GM12891 (cell line): ENCODE measurements at places on chromosomes 7 and 10.

DNA sequence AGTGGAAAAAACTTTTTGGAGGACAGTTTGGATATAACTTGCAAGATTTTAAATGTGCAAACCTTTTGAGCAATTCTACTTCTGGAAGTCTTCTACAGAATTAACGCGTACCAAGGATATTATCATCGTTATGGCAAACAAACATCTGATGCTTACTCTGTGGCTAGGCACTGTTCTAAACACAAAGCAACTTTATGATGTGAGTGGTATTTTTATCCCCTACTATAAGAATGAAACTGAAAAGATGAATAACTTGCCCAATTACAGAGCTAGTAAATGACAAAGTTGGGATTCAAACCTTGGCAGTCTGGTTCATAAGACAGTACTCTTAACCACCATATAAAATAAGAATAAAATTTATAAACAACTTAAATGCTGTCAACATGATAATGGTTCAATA, 15.8 kb downstream of the ASZ1 start:
- no peak for DNase-seq

- no peak for DNase-seq
Measured at GRCh38 chr7:157482517-157483087, 145.8 kb downstream of the DNAJB6 start.

DNA sequence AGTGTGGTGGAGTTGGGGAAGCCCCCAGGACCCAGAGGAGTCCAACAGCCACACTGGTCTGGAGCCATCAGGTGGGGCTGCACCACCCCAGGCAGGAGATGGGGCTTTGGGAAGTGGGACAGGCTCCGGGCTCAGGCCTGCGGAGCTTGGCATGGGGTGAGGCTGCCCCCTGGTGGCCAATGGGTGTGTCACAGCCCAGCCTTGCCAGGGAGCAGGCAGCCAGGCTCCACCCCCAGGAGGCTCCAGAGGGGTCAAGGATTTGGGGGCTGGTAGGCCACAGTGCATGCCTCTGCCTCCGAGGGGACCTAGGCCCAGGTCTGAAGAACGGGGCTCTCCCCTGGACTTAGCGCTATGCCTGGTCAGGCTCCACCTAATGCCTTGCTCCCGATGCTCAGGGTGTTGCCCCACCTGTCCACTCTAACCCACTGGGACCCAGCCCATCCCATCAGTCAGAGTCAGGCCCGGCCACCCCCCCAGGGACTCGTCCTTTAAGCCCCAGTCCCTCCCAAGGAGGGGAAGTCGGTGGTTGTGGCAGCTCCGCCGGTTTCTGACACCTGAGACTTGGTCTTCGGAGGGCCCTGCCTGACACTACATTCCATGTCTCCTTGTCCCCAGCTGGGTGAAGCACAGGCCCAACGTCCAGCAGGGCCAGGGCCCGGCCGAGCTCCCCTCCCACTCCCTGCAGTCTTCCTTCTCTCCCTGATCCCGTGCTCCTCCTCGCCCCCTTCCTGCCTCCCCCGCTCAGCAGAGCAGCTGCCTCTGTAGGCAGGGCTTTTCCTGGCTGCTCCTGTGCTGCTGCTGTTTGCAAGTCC, 11.3 kb upstream of the SAMD8 start:
- DNase-seq, result peak; percentile 93

DNA sequence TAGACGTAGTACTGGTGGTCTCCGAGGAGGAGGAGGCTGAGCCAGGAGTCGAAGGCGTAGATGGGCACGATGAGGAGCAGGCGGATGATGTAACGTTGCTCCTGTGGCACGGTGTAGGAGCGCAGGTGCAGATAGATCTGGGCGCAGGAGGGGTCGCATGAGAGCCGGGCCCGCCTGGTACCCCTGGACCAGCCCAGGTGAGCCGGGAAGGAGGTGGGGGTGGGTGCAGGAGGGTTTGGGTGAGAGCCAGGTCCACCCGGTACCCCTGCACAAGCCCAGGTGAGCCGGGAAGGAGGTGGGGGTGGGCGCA, 5.2 kb downstream of the TMEM184A start:
- DNase-seq, result no peak

DNA sequence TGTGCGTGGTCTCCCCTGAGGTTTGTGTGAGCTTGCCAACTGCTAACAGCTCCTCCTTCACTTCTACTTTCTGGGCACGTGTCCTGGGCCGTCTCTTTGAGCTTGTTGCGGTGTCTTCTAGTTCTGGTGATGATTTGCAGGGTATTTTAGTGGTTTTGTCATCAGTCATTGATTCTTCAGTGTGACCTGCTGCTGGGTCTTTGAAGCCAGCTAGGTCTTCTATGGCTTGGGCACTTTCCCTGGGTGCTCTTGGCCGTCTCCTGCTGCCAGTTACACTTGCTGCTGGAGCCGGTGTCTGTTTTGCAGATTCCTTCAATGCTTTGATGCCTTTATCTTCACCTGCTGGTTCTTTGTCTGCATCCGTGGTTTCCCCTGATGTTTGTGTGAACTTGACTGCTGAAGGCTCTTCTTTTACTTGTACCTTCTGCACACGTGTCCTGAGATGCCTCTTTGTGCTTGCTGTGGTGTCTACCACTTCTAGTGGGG, 23.0 kb downstream of the MKI67 start:
- no peak for DNase-seq

DNA sequence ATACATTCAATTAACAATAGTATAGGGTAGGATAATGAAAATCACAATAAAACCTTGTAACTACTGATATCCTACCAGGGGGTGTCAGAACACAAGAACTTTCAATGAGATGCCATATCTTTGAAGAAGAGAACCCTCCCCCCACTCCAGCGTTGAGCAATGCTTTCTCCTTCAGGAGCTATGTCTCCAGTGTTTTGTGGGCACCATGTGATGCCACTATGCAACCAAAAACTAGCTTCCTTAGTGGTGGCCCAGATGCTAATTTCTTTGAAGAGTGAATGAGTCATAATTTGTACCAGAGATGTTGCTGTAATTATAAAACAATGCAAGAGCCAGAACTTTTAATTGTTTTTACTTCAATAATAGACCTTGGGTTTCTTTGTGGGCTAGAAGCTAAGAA, 76.0 kb upstream of the ADO start:
- no peak for DNase-seq

DNA sequence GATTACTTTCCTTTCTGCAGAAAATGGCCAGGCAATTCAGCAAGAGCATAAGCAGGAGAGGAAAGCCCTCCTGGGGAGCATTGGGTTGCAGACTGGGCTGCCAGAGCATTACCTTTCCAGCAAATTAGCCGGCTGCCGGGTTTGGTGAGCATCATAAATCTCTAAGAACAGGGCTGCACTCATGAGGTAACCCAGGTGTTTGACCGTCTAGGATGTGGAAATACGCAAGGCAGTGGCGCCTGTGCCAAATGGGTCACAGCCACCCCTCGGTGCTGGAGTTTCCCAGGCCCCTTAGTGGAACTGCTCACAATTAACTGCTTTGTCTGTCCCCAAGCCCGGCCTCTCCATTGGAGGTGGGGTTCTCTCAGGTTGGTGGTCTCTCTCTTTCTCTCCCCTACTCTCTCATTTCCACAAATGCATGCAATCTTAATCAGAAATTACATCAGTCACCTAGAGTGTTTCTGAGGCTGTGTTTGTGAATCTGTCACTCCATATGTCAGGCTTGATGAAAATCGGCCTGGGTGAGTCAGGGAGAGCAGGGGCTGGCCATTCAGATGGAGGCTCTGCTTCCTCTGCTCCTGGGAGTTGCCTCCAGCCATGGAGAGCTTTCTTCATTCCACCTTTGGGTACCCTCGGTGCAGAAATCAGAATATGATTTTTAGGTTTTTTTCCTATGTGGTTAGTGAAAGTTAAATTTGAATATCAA, 26.7 kb downstream of the PTN start:
- no peak for DNase-seq

DNA sequence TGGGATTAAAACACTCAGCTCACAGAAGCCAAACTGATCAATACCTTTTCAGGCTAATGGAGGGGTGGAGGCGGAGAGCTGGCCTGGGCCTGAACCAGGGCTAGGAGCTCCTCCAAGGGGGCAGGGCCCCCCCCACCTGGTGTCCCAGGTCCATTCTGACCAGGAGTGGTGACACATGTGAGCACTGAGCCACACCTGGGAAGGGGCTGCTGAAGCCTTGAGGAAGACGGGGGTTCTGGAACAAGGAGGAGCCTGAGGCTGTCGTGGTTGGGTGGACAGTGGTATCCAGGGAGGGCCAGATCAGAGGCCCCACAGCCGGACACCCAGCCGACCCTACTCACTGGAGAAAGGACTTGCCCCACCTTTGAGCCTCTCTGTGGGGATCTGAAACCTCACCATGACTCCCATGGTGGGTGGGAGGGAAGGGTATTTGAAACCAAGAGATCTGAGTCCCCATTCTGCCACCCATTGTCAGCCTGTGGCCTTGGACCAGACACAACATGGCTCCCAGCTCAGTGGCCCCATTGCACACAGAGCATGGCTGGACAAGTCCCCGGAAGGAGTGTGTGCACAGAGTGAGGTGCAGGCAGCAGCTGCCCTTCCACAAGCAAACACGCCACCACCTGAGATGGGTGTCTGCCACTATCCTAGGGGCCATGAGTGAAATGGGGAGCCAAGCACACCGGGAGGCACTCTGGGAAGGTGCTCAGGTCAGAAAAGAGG, 12.4 kb downstream of the TMEM273 start:
- no peak for DNase-seq
